ENCODE measurements at places on chromosomes 2 and 18. TPM values are rescaled to one million over a fixed set of nuclear protein-coding genes. Genes with fewer than 3 reads are reported as not detected.

The ZAP70 gene
- 0.12 TPM for total RNA-seq

The B3GNT7 gene
- 2.3 TPM for total RNA-seq

The MERTK gene
- 2.2 TPM for total RNA-seq

The PIEZO2 gene
- total RNA-seq = 0.70 TPM

The NT5DC4 gene
- total RNA-seq = not detected

The NDUFV2 gene
- 128 TPM for total RNA-seq

The ELOA2 gene
- total RNA-seq = not detected

The KDSR gene
- total RNA-seq = 42.5 TPM

The NFE2L2 gene
- total RNA-seq = 37.9 TPM
